ENCODE measurements at places on chromosomes 2 and 18.
A peak's percentile ranks its signal among the peaks of the same experiment; 100 is the strongest.

DNA sequence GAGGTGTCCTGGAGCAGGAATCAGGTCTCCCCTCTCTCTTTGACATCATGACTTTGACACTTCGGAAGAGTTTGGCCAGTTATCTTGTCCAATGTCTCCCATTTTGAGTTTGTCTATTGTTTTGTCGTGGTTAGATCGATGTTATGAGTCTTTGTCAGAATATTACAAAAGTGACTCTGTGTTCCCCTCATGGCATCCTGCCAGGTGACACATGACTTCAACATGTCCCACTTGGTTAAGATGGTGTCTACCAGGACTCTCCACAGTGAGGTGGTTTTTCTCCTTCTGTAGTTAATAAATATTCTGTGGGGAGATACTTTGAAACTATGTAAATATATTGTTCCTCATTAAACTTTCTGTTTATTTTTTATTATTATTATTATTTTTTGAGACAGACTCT is 76.6 kb upstream of the BZW1 start:
- no peak for DNase-seq

DNA sequence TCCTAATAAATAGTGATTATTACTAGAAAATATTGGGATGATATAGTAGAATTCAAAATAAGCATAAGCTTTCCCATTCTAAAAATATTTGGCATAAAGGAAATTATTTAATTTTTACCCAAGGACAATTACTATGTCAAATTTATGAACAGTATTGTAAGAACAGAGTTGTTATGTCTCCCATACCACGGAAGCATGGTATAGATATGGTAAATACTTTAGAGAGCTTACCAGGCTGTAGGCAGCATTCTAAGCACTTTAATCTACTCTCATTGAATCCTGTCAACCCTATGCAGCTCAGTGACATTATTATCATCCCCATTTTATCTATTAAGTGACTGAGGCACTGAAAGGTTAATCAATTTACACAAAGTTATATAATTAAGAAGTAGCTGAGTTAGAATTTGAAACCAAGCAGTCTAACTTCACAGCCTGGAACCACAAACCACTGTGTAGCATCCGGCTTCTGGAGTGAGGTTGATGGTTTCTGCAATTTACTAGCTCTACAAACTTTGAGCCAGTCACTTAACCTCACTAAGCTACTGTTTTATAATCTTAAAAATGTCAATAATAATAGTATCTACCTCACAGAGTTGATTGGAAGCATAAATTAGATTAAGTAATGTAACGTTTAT is 323.7 kb downstream of the ARHGAP15 start:
- DNase-seq = no peak

- no peak for DNase-seq
Observed at GRCh38 chr18:53795061-53795460, 429.4 kb downstream of the MBD2 start.

DNA sequence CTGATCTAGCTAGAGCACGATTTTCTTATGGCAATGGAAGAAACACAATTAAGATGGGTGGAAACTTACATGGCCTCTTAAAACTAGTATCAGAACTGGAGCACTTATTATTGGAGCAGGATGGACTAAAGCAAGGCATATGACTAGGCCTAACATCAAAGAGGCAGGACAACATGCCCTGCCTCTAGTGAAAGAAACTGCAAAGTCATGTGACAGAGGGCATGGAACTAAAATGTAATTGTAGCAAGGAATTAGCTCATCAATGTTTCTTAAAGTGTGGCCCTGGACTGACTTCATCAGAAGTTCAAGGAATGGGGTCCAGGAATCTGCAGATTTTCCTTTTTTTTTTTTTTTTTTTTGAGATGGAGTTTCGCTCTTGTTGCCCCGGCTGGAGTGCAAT is 5.3 kb upstream of the EIF2AK3 start:
- no peak for DNase-seq

GRCh38 chr2:238597638-238598528 is 171.2 kb downstream of the ASB1 start:
- no peak for DNase-seq

DNA sequence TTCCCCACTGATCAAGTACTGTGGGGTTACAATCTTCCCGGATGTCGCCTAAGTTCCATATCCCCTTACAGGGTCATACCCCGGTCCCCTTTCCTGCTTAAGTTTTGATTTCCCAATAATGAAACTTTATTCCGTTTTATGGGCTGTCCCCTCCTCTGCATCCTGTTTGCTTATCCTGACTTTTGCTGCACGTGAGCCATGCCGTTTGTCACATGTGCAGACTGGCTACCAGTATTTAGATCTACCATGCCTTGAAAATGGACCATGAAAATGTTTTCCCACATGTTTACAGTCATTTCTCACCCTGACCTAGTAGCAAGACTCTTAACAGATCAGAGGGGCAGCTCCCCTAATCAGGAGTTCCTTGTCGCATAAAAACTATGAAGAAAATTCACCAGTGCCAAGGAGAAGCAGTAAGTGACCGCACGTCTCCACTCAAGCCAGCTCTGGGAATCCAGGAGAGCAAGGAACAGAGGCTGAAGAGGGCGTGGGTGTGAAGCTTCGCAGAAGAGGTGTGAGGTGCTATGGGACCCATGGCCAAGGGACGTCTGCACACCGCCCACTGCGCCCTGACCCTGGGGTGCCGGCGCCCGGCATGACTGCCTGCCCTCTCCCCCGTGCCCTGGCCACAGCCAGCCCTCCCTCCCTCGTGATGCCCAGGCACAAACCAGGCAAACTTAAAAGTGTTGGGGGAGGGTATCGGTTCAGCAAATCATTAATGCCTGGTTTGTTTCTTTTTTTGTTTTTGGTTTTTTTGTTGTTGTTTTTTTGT is 440.8 kb upstream of the SALL3 start:
- DNase-seq = no peak

DNA sequence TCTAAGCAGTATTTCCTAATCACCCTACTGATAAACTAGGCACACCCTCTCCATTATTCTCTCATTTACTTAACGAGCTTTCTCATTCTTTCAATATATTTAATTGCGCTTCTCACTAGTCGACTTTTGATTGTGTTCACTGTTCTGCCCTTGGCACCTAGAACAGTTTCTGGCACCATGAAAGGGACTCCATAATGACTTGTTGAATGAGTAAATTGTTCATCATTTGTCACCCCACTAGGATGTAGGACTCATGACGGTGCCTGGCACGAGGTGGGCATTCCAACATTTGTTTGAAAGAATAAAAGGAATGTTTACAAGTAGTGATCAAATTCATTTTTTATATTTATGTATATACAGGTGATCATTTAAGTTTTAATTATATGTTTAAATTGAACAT is 123.7 kb downstream of the DIS3L2 start:
- DNase-seq = no peak

GRCh38 chr2:208608122-208608835 is 201.7 kb downstream of the PTH2R start:
- DNase-seq = no peak

GRCh38 chr2:40466935-40467572 is 15.2 kb upstream of the SLC8A1 start:
- no peak for DNase-seq

GRCh38 chr2:430291-431040 is 142.6 kb upstream of the ALKAL2 start:
- no peak for DNase-seq

DNA sequence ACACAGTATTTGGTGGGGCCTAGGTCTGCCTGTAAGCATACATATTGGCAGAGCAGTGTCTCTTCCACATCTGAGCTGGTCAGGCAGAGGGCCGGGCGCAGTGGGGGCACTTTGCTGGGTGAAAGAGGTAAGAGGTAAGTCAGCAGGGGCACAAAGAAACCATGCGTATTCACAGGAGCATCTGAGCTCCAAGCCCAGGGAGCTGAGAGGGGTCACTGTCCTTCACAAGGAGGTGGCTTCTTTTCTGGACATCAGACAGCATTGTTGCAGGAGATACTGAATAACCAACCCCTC is 201.7 kb downstream of the AGAP1 start:
- no peak for DNase-seq

DNA sequence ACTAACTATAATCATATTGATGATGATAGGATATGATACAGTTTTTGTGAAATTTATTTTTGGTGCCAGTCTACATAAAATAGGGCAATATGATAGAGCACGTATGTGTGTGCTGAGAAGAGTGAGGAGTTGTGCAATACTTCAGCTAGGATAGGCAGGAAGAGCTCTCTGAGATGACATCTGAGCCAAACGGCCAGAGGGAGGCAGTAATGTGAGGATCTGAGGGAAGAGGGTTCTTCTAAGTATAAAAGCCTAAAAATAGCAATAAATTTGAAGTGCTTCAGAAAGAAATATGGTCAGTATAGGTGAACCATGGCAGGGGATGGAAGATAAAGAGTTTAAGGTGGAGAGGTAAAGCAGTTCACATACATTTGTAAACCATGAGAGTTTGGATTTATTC is 102.5 kb downstream of the OLA1 start:
- DNase-seq = no peak

DNA sequence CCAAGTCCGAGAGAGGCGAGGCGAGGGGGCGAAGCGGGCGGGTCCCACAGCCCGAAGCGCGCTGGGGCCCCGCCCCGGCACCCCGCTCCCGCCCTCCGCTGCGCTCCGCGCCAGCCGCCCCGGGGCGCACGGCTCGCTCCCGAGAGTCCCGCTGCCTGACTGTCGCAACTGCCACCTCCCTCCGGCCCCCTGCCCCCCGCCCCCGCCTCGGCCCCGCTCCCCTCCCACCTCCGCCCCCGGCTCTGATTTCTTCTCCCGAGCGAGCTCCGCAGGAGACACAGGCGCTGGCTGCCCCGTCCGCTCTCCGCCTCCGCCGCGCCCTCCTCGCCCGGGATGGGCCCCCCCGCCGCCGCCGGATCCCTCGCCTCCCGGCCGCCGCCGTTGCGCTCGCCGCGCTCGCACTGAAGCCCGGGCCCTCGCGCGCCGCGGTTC is at the start of gene WNT6:
Gene WNT6 (plus strand): TSS at position 250 of the 432 bp plus-strand sequence. CDS start 233 bp downstream, outside the sequence.
- DNase-seq = no peak

DNA sequence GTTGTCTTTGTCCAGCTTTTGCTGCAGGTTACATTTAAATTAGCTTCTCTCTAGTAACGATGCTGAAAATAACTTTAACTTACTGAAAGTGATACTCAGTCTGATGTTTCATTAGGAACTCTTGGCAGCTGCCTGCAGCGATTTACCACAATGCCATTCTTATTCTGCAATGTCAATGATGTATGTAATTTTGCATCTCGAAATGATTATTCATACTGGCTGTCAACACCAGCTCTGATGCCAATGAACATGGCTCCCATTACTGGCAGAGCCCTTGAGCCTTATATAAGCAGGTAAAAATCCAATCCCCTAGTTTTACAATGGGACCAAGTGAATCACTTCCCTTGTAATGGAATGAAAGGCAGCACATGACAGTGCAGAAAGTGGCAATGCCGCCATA is 16.3 kb upstream of the MFF start:
- DNase-seq = no peak

- DNase-seq = no peak
Observed at GRCh38 chr2:95275601-95276243, 1.5 kb downstream of the PROM2 start.

DNA sequence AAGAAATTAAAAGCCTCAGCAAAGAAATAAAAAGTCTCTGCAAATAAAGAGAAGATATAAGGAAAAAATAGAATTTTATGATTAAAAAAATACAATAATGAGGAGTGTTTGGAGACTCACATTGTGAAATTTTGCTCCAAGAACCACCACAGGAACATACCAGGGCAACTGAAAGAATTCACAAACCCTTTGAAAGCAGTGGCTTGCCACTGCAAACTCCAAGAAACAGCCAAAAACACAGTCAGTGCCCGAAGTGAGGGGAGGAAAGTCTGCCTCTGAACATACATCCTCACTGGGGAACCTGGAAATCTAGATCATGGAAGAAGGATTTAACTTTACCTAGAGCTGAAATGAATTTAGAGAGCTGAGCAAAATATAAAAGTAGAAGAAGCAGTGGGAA is 33.1 kb downstream of the EVA1A start:
- DNase-seq = no peak

GRCh38 chr2:159742846-159743245 is 30.5 kb downstream of the MARCHF7 start:
- no peak for DNase-seq

DNA sequence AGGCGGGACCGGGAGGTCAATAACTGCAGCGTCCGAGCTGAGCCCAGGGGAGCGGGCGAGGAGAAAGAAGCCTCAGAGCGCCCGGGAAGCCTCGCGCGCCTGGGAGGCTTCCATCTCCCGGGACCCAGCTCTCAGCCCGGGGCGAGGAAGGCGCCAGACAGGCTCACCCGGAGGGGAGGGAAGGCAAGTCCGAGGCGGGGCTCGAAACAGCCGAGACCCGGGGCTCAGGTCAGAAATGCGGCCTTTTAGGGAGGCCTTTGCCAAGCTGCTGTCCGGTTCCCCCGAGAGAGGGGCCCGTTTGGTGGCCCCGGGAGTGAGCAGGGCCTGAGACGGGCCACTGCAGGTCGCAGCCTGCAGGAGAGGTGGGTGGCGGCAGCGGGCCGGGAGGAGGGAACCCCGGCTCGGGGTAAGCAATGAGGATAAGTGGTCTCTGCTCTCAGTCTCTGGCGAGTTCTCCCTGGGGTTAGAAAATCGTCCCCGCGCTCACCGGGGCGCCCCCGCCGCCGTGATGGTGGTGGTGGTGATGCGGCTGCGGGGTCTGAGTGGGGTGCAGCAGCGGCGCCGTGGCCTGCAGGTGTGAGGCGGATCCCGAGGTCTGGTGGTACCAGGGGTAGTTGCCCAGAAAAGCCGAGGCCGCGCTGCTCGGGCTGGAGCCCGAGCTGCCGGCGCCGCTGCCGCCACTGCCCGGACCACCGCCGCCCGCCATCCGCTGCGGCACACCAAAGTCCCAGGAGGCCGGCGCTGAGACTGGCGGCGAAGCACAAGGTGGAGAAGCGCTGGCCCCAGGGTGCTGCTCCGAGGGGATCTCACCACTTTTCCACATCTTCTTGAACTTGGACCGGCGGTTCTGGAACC is 2.4 kb downstream of the DLX2 start:
- no peak for DNase-seq

DNA sequence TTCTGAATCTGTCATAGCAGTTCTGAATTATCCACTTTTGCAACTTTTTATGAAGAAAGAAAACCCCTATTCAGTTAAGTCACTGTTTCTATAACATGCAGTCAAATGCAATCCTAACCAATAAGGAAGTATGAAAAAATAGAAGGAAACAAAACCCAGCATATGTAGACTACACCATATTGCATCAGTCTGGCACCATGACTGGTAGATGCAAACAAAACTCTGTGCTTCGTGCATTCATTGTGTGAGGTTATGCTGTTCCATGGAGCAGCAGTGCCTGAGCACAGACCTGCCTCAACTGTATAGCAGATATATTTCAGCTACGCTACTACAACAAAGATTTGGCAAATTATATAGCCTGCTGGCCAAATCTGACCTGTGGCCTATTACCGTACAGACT is 325.5 kb downstream of the LRP1B start:
- DNase-seq = no peak

DNA sequence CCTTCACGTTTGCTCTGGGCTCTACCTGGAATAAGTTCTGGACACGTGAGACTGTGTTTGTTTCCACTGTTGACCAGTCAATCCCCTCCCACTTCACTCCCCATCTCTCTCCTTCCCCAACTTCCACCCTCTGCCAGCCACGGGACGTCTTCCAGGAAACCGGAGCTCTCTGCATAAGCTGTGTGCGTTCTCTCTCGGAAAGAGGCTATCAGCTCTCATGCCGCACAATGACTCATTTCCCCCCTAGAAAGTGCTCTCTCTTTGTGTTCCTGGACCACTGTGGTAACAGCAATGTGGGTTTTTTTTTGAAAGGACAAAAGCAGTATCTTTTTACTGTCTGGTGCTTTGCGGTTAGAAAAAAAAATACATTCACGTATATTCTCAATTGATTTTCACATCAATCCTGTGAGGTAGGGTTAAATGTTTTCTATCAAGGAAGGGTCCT is 10.2 kb downstream of the PROKR1 start:
- peak; percentile 11 for DNase-seq

- DNase-seq = no peak
Observed at GRCh38 chr2:207719008-207719407, 7.6 kb downstream of the CCNYL1 start.
